ENCODE measurements at places on chromosomes 2 and 18.

- no peak for DNase-seq
Measured at GRCh38 chr2:223644136-223644535, 42.0 kb upstream of the SCG2 start.

DNA sequence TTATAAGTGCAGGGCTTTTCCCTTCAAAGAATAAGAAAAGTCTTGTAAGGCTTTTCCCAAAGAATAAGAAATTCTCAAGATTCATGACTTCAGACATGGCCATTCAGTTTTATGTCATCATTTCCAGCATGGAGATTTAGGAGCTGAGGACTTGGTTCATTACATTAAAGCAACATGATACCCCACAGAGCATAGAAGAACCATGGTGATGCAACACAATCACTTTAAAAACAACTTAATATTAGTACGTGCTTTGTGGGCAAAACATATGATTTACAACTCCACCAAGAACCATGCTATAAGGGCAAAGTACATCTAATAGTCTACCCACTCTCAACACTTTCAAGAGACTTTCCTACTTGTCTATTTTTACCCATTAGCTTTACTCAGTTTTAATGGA is 214.4 kb downstream of the SRBD1 start:
- no peak for DNase-seq

DNA sequence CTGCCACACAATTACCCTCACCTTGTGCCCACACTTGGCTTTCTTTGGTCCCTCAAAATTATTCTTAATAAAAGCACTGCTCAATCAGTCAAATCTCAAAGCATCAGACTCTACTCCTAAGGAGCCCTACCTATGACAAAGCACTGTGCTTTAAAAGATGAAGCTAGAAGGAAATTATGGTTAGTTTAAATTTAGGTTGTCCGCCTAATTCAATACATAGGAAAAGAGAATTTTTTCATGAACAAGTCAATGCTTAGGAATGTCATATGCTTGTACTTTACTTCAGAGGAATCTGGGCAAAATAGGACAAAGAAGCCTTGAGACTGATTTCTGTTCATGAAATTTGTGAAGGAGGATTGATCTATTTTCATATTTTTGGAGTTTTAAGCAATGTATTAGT is 726.4 kb upstream of the CDH2 start:
- DNase-seq = no peak

DNA sequence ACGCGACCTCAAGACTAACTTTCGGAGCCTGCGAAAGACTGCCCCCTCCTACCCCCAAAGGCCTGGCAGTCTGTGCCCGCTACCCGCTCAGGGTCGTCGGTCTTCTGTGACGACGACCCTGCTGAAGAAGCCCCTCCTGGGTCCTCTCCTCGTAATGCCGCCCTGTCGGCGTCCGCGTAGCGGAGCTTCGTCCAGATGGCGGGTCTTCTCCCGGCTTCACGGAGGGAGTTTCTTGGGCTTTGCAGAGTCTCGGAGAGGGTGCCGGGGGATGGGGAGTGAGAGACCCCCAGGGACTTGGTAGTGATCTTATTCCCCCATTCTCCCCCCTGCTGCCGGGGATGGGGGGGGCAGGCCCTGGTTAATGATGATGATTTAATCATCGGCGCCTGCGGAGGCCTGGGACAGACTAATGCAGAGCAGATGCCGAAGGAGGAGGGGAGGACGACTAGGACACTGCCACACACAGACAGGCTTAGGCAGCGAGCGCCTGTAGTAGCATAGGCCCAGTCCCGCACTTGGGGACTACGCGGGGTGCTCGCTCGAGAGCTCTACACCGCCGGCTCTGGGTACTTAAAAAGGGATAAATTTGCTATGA is 528 bp upstream of the PCGF1 start:
- no peak for DNase-seq

GRCh38 chr18:76619261-76619620 is 124.2 kb upstream of the ZNF516 start:
- DNase-seq = peak; percentile 78

DNA sequence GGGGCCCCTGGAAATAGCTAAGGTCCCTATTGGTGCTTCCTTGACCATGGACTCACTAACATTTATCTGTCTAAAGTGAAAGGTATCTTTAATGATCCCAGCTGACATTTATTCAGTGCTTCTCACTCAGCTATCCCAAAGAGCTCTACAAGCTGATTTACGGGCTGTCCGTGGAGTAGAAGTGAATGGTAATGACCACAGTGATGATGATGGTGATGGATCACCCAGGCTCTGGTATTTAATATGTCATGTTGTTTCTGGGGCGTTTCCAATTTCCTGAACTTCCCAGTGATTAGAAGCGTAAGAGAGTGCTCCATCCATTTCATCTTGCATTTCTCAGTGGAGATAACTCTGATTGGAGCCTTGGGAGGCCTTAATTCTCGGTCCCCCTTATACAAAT is 304.3 kb downstream of the HRH4 start:
- peak; percentile 26 for DNase-seq

DNA sequence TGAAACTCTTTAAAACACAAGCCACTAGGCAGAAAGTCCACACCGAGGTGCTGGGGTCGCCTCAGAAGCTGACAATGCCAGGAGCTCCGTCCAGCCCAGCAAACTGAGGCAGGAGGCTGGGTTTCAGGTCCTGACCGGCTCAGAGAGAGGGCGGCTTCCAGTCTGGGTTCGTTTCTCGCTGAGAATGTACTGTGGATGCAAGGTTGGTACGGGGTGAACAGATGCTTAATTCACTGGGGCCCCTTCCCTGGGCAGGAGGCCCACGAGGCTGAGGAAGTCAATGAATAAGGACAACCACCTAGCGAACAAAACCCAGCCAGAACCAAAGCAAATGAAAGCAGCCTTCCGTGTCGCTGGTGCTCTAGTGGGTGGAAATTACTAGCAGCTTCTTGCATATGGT is 142.0 kb downstream of the RTP5 start:
- no peak for DNase-seq

DNA sequence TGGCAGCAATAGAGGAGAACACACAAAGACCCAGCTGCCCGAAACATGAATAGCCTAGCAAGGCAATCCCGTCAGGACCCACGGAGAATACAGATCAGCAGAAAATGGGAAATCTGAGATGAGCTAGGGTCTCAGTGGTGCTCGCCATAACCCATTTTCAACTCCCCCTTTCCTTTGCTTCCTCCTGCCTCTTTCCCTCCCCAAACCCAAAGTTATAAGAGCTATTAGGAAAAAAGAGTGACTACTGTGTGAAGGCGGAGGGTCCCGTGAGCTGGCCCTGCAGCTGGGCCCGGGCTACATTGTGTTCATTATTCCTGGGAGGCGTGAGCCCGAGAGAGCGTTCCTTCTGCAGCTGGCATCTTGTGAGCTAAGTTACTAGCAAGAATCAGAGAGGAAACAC is 118.4 kb downstream of the PID1 start:
- no peak for DNase-seq

DNA sequence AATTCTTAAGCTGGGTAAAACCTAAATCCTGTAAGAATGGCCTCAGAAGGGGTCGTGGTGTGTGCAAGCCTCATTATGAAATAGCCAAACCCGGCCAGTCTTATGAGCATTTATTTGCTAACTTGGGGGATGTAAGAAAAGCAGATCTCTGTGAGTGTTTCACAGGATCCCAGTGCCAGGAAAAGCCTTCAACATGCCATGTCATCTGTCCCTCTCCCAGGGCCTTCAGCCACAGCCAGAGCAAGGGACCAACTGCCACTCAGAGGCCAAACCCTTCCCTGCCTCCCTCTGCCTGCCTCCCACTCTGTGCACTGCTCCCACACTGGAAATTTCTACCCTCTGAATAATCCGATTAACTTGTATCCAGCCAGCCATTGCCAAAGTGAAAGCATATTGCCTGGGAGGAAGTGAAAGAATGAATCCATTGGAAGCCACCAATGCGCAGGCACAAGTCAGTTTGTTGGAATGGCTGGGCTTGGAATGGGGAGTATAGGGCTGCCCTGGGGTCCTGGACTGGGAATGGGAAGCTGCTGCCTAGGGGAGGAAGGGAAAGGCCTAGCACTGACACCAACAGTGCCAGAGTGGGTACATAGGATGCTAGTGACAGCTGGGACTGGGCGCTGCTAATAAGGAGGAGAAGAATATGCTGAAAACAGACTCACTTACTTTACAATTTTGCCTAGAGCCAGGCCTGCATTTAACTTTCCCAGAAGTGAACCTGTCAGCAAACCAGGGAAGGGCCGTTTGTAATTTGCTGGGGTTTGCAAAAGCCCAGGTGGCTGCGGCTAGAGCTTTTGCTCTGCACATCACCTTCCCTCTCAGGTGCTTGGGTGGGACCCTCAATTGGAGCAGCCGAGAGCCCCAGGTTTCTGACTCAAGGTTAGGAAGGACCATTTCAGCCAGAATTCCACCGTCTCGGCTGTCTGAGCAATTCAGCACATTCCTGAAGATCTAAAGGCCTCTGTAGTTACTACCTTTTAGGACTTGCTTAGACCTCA is 146.6 kb upstream of the NCK2 start:
- no peak for DNase-seq

GRCh38 chr2:132837769-132838168 is 167.8 kb upstream of the LYPD1 start:
- DNase-seq = no peak

- DNase-seq = no peak
Measured at GRCh38 chr2:237863102-237863511, 3.7 kb downstream of the RAMP1 start.

DNA sequence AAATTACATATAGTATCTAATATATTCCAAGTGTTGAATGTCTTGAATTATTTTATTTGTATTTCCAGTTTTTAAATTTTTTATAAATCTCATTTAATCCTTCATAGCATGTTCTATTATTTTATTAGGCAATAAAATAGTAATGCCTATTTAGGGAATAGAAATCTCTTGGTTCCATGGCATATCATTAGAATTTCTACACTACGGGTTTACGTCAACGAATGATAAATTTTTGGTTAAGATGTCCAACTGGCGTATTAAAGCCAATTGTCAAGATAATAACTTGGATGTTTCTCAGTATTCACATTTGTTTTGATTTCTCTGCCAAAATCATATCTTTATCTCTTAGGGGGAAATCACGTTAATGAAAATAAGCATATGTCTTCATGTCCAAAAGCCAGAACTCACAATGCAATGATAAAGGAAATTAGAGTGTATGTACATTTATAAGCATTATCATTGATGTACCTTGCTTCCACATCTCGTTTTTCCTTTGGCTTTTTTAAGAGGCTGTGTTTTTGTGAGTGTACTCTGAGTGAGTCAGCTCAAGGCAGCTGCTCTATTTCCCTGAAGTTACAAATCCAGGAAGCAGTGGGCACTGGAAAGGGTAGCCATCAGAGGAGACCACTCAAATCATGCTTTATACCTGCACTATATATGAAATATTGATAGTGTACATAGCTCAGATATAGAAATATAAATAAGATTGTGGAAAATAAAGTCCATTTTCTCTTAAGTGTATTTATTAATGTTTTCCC is 115.8 kb upstream of the PDE1A start:
- peak; percentile 13 for DNase-seq

DNA sequence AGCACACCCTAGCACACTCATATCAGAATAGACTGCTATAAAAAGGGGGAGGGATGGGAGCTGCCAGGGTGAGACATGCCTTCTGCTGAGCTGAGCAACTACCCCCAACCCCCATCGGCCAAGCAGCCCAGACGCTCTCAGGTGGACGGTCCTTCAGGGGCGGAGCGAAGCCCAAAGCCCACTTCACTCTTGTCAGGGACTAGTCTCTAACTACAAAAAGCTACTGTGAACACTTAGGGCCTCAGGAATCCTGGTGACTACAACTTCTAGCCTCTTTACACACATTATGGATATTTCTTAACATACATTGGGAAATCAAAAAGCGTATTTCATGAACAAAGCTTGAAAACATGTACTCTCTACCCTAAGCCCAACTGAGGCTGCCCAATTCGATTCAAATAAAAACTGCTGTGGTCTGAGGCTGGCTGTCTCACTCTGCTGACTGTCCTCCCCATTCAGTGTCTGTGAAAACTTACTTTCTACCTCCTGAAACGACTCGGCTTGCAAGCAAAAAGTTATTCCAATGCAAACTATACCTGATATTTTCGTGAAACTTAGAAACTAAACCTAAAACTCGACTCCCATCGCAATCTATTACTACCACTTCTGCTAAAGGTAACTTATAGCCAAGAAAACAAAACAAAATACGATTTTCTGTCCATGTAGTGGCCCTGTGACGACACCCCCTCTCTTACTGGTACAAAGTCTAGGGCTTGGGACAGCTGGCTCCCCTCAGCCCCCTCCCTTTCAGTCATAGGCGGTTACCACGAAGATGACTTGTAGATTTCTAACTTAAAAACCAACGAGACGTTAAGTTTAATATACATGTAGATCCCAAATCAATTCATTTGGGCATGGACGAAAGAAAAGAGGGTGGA is 1.2 kb downstream of the SERTAD2 start:
- no peak for DNase-seq

- DNase-seq = peak; percentile 49
Measured at GRCh38 chr2:132503701-132504100, 87.1 kb downstream of the GPR39 start.

- no peak for DNase-seq
Measured at GRCh38 chr2:203720915-203721672, 14.7 kb downstream of the CD28 start.

DNA sequence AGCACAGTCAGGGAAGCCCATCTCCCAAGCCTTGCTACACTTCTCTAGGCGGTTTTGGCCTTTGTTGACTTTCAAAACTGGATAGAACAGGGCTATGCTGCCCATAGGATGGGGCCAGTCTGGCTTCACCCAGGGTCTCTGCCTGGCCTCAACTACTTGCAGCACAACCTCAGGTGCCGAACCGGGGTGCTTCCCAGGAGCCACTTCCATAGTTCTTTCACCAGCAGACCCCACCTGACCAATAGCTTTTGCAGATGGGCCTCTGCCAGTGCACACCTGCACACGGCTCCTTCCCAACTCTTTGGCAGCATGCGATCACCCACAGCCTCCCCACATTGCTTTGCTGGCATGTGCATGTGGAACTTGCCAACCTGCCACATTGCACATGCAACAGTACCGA is 331.6 kb downstream of the CPS1 start:
- DNase-seq = no peak

DNA sequence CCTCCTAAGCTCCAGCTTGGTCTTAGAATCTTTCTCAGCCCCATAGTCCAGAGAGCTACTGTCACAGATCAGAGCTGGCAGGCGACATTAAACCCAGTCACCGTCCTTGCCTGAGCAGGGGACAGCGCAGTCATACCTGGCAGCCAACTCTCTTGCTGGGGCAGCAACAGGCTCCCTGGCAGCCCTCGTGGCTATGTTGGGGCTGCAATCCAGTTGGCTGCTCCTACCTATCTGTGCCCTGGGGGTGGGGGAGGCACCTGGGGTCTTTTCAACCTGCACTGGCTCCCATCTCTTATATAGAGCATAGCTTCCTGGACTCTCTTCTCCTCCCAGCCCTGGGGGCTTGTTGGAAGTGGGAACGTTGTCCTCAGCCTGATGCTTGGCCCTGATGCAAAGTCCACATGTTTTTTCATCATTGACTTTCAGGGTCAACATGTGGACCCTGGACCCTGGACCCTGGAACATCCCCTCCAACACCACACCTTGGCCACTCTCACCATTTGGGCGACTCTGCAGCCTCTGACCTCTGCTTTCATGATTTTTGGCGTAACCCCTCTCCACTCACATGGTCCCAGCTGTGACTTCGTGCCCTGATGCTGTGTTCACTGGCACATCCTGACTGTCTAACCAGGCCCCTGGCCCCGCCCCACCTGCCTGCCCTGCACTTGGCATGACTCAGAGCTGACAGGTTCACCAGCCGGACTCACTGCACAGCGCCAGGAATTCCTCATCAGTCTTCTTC is 45.6 kb downstream of the ATOH8 start:
- no peak for DNase-seq

GRCh38 chr2:17571681-17572080 is 31.2 kb downstream of the VSNL1 start:
- no peak for DNase-seq
